ENCODE measurements at places on chromosomes 11 and 22. TPM values are rescaled to one million over a fixed set of nuclear protein-coding genes. Genes with fewer than 3 reads are reported as not detected.

DNA sequence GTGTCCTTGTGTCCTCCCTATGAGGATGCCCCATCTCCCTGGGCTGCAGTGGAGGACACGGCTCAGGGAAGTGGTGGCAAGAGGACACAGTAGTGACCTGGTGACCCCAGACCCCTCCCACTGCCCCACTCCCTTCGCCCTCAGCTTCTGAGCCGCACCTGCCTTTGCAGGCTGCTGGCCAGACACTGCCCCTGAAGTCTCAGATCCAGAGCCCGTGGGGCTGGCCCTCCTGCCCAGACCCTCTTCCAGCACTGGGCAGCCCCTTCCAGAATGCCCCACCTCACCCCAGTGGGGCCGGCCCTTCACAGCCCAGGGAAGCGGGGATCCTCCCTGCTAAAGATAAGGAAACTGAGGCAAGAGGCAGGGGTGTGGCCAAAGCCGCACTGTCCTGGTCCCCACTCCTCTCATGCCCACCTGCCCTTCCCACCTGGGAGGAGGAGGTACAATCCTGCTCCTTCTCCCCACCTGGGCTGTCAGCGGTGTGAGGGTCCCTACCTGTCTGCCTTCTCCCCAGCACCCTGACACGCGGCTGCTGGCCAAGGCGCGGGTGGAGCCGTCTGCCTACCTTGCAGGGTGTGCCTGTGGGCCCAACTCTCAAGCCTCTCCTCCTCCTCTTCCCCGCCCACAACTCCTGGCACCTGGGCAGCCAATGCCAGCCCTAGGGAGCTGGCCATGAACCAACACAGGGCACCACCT is 17.3 kb downstream of the TRPM5 start:
- no peak overlapping the region for H3K27ac ChIP-seq
- H3K4me1 ChIP-seq: no peaks in the 10 kb centered on the region
- H3K36me3 ChIP-seq: no peaks in the 10 kb centered on the region

GRCh38 chr22:26391623-26392022 is 37.4 kb upstream of the ASPHD2 start:
- no peak for DNase-seq
- H3K27ac ChIP-seq: no peak overlapping the region
- no peaks in the 10 kb centered on the region for H3K27me3 ChIP-seq
- 0 out of 2 replicates have a peak, but pooled peaks cover 4% of the 10 kb centered on the region for H3K4me1 ChIP-seq

DNA sequence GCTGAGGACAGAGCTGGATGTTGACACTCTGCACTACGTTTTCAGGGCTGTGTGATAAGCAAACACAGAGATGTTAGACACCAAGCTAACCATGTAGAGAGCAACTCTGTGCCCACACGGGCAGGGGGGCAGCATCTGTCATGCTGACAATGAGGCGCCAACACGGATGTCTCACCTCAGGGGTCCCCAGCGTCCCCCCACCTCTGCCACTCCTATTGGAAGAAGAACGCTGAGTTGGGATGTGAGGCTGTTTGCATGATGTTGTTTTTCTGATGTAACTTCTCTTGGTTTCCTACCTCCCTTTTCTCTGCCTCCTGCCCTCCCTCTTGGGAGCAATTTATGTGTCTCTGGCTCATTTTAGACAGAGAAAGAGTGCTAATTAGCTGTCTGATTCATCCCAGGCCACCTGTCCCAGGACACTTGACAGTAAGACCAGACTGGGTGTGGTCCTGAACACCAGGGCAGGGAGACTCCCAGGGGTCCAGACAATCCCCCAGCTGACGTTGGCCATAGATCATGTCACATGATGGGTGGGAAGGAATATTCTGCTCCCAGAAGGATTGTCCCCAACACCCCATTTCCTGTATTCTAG is 89.2 kb upstream of the NCAM1 start:
- DNase-seq: no peak
- no peak overlapping the region for H3K4me3 ChIP-seq
- H3K4me1 ChIP-seq: no peaks in the 10 kb centered on the region
- no peak overlapping the region for H3K27ac ChIP-seq
- H3K27me3 ChIP-seq: peaks cover 5% of the 10 kb centered on the region

GRCh38 chr22:44526779-44527126 is 28.7 kb upstream of the RTL6 start:
- no peak overlapping the region for H3K4me3 ChIP-seq
- H3K27me3 ChIP-seq: peaks cover 2% of the 10 kb centered on the region
- no peak overlapping the region for H3K27ac ChIP-seq
- no peaks in the 10 kb centered on the region for H3K4me1 ChIP-seq
- no peak for DNase-seq

DNA sequence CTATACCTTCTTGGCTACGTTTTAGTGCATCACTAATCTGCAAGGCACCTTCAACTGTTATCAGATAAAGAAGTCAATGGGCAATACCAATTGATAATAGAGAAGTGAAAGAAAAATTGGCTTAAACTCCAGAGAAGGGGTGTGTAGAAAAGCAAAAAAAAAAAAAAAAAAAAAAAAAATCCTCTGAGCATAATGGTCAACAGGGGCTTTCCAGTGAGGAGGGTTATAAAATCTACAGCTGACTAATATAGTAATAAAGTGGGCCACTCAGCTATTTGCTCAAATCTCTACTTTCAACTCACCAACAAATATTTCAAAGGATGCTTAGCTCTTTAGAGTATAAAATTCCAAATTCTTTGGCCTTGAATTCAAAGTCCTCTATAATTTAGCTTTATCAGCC is 77.8 kb downstream of the APOL5 start:
- DNase-seq: no peak
- peaks cover 7% of the 10 kb centered on the region for H3K4me1 ChIP-seq
- H3K4me3 ChIP-seq: no peak overlapping the region
- H3K27ac ChIP-seq: no peak overlapping the region
- H3K27me3 ChIP-seq: no peaks in the 10 kb centered on the region

DNA sequence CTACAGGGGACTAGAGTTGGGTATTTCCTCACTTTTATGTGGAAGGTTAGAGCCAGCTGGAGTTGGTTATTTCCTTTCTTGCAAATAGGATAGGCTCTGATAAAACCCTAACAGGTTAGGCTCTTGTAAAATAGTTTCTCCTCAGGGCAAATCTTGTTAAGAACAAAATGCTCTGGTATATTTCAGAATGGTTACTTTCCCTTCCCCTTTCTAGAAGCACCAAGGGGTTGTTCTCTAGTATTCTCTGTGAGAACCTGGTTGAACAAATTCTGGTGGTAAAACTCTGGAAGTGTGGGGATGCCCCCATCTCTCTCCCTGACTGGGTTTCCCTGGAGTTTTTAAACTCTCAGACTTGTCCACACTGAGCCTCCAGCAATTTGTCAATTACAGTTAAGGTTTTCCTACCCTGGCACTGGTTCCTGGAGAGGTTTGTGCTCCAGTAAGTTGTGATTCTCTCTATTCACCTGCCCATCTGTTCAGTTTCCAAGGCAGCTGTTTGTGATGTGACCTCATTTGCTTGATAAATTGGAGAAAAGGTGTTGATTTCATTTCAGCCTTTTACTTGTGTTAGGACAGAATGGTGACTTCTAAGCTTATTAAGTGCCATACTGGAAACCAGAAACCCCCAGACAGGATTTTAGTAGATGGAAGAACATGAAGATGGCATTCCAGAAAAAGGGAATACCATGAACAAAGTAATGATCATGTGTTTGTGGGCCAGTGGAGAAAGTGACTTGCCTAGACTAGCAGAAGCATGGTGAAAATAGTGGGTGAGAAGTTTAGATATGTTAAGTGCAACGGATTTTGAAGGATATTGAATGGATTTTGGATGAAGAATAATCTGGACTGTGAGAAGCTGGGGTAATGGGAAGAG is 64.6 kb downstream of the EXT2 start:
- H3K36me3 ChIP-seq: no peaks in the 10 kb centered on the region
- no peak overlapping the region for H3K4me3 ChIP-seq
- DNase-seq: no peak
- H3K27me3 ChIP-seq: no peaks in the 10 kb centered on the region

The CRYBB2 gene
- total RNA-seq: not detected

The GRAP2 gene
- 0.64 TPM for total RNA-seq

The RTN4R gene
- 27.0 TPM for total RNA-seq

GRCh38 chr11:120248551-120249278 is 8.8 kb downstream of the POU2F3 start:
- H3K27me3 ChIP-seq: peaks cover 56% of the 10 kb centered on the region
- H3K36me3 ChIP-seq: no peaks in the 10 kb centered on the region
- peaks cover 47% of the 10 kb centered on the region for H3K4me1 ChIP-seq
- no peak for DNase-seq

GRCh38 chr11:100832829-100833228 is 145.7 kb downstream of the ARHGAP42 start:
- DNase-seq: no peak
- no peak overlapping the region for H3K27ac ChIP-seq
- H3K27me3 ChIP-seq: no peaks in the 10 kb centered on the region
- peaks cover 60% of the 10 kb centered on the region for H3K4me1 ChIP-seq

- no peak overlapping the region for H3K27ac ChIP-seq
- peaks cover 8% of the 10 kb centered on the region for H3K4me1 ChIP-seq
- H3K36me3 ChIP-seq: no peaks in the 10 kb centered on the region
- H3K4me3 ChIP-seq: no peak overlapping the region
Observed at GRCh38 chr11:122453586-122453985, 201.9 kb upstream of the UBASH3B start.
